ENCODE measurements at places on chromosomes 2 and 18.
A peak's percentile ranks its signal among the peaks of the same experiment; 100 is the strongest.

DNA sequence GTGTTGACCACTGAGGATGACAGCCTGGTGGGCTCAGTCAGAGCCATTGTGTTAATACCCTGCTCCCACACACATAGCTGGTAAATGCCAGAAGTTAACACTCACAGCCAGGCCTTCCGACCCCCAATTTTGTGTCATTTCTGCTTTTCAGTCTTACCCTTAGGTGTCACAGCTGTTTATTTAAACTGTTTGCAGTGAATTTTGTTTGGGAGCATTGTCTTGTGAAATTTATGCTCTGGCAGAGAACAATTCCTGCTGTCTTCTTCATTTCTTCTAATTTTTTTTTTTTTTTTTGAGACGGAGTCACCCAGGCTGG, 8.2 kb downstream of the LPIN1 start:
- H3K36me3 ChIP-seq, result no peaks in the 10 kb centered on the region
- H3K4me3 ChIP-seq, result no peak overlapping the region
- H3K27ac ChIP-seq, result peak overlapping the region; percentile 76
- peaks cover 36% of the 10 kb centered on the region for H3K4me1 ChIP-seq

GRCh38 chr2:232700154-232700553, 3.0 kb downstream of the GIGYF2 start:
- DNase-seq, result no peak
- no peak overlapping the region for H3K4me3 ChIP-seq
- H3K36me3 ChIP-seq, result peaks cover 13% of the 10 kb centered on the region
- peaks cover 49% of the 10 kb centered on the region for H3K4me1 ChIP-seq

DNA sequence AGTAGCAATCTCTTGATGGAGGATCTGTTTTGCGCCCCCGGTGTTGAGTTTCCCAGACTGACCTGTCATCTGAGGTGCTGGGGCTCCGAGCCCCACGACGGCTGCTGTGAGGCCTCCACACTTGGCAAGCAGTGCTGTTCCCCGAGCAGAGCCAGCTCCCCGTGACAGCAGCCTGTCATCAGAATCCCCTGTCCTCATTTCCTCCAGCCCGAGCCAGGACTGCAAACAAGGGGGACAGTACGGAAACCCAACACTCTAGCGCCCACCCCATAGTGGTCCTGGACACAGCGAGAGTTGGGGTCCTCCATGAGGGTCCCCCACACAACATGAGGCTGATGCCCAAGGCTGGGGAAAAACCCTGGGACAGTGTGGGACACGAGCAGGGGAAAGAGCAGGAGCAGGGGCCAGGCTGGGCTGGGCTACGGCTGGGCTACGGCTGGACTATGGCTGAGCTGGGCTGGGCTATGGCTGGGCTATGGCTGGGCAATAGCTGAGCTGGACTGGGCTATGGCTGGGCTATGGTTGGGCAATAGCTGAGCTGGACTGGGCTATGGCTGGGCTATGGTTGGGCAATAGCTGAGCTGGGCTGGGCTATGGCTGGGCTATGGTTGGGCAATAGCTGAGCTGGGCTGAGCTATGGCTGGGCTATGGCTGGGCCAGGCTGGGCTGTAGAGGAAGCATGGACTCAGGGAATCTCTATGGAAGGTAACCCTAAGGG, 1.5 kb upstream of the KLHL30 start:
- no peaks in the 10 kb centered on the region for H3K36me3 ChIP-seq
- H3K4me3 ChIP-seq, result no peak overlapping the region

DNA sequence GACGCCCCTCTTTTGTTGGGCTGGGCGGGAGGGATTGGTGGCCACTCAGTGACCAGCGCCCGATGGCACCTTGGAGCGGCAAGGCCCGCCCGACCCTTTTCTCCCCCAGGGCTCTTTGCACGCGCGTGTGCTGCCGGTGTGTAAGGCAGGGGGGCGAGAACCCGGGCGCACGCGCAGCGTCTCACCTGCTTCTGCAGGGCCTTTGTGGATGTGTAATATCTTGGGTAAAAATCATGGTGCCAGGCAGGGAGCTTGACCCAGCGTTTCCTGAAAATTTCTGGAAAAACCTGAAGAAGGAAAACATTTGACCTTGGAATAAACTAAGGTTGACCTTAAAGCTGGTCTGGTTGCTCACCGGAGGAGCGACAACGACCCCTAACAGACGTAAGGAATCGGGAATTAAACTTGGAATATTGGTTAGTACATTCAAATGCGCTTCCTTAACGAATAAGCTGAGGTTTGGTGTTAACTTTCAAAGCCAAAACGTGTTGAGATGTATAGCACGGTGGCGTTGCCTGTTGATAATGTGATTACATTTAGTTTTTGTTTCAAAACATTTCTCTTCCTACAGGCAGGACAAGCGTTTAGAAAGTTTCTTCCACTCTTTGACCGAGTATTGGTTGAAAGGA, 438 bp downstream of the HSPE1 start:
- no peak for DNase-seq
- H3K4me1 ChIP-seq, result peaks cover 36% of the 10 kb centered on the region
- no peaks in the 10 kb centered on the region for H3K27me3 ChIP-seq
- peaks cover 42% of the 10 kb centered on the region for H3K36me3 ChIP-seq

DNA sequence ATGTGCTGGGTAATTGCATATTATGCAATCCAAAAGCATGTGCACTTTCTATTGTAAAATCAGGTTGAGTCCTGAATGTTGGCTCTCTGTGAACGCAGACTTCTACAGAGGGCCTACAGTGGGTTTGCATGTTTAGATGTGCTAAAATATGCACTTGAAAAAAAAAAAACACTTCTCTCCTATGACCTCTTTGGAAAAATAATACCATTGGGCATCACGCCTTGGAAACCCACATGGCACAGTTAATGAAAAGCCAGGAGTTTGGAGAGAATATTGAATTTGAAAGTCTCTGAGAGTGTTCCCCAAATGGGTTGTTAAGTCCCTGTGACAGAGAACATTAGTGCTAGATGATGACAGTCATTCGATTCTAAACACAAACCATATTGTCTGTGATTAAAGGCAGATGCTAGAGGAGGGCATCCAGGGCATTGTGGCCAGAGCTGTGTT, 710.4 kb upstream of the PIK3C3 start:
- no peak for DNase-seq
- H3K27ac ChIP-seq, result no peak overlapping the region
- no peaks in the 10 kb centered on the region for H3K36me3 ChIP-seq
- no peaks in the 10 kb centered on the region for H3K4me1 ChIP-seq
- no peak overlapping the region for H3K4me3 ChIP-seq

DNA sequence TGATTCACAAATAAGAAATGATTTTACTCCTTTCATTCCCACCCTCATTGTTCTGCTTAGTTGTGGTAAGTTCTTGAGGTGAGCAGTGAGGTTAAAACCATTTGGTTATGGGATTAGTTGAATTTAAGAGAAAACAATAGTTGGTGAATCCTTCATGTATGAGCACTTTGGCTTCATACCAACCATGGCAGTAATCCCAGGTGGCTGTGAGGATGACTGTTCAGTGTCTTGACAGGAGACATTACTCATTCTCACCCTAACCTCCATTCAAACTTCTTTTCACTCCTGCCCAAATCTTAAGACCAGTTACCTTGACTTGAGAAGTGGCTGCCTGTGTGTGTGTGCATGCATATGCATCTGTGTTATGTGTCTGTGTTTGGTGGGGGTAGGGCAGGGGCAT, 143.1 kb downstream of the SETBP1 start:
- peaks cover 77% of the 10 kb centered on the region for H3K4me1 ChIP-seq
- no peak overlapping the region for H3K4me3 ChIP-seq
- no peaks in the 10 kb centered on the region for H3K27me3 ChIP-seq
